ENCODE measurements at places on chromosomes 5 and 9.
A peak's percentile ranks its signal among the peaks of the same experiment; 100 is the strongest.

DNA sequence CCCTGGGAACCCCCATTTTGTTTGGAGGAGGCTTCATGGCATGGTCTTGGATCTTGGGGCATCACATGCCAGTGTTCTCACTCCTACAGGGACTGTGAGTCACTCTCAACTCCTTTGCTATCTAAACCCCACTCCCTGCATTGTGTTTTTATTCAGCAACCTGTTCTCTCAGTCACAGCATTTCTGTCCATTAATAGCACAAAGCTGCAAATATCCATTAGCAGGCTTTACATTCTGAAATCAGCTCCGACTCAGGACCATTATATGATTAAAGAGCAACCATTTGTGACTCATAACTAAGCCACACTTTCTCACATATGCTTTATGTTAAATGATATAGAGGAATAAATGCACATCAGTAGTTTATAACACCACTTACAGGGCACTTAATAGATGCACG is 462.1 kb upstream of the BRINP1 start:
- DNase-seq = no peak

GRCh38 chr5:24135536-24135935 is 509.2 kb downstream of the CDH10 start:
- DNase-seq = no peak

DNA sequence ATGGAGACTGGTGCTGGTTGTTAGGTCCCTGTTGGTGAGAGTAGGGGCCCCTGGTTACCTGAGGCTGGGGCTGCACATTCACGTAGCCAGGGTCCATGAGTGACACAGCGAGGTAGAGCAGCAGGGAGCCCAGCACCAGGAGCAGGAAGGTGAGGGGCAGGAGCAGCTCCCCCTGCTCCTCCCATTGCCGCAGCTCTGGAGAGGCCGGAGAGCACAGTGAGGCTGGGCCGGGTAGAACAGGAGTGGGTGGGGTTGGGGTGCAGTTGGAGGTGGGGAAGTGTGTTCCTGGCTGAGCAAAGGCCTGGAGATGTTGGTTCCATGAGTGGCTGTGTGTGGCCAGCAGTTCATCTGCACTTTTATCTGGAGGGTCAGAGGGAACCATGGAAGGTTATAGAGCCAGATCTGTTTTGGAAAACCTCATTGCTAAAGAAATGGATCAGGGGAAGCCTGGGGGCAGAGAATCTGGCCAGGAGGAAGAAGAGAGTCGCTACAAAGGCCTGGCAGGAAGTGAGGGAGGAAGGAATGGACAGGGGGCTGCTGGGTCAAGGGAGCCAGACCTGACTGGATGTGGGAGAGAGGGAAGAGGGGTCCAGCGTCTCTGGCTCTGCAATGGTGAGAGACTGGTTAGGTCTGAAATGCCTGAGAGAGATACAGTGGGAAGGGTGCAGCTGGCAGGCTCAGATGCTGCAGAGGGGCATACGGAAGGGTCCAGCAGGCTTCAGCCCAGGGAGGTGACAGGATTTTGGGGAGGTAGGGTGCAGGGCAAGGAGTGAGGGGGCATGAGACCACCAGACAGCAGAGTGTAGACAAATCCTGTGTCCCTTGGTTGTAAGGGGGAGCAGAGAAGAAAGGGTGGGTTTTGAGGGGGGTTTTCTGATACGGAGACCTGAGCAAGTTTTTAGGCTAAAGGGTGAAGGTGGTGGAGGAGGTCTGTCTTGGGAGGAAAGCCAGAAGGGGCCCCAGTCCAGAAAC is 1.3 kb downstream of the ZDHHC12 start:
- no peak for DNase-seq

GRCh38 chr5:128257076-128257475 is 173.5 kb downstream of the SLC12A2 start:
- no peak for DNase-seq

DNA sequence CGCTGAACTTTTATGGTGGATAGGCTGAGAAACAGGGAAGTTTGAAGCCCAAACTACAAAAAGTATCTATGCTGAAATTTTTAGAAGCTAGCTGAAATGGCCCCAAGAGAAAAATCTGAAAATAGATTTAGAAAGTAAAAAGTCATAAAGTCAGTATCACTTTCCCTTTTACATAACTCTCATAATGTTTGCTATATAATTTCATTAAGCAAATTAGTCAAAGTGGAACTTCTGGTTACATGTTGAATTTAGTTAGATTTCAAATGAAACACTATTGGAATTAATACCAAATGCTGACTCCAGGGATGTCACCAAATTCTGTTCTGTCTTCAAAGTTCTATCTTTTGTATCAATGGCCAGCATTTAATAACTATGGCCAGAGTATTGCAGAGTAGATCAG is 126.9 kb downstream of the TTC39B start:
- no peak for DNase-seq

DNA sequence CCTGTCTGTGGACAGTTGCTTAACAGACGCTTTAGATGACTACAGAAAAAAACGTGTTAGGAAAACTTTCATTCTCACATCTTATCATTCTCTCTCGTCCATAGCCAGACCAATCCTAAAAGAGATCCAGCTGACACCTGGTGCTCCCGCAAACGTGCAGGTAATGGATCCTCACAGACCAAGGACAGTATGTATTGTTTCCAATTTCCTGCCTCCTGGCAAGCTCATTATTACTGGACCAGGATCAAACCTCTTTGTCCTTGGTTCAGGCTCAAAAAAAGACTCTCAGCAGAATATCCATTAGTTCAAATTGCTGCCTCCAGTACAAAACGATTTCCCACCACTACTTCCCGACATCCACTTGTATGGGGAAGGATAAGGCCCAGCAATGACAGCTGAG is 62.4 kb downstream of the SERINC5 start:
- DNase-seq = peak; percentile 95

DNA sequence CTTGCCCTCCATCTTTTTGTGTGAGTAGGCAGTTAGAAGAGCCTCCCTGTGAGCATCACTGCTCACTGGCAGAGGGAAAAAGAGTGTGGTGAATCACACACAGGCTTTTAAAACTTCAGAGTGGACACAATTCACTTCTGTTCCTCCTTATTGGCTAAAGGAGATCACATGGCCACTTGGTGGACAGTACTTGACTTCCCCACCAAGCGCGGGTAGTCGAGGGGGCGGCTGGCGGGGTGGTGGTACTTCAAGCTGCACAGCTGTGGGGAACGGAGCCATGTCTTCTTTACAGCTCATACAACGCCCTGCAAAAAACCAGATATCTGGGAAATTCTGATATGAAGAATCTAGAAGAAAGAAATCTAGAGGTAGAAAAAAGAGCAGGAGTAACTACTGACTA is 95.4 kb downstream of the PAM start:
- no peak for DNase-seq

DNA sequence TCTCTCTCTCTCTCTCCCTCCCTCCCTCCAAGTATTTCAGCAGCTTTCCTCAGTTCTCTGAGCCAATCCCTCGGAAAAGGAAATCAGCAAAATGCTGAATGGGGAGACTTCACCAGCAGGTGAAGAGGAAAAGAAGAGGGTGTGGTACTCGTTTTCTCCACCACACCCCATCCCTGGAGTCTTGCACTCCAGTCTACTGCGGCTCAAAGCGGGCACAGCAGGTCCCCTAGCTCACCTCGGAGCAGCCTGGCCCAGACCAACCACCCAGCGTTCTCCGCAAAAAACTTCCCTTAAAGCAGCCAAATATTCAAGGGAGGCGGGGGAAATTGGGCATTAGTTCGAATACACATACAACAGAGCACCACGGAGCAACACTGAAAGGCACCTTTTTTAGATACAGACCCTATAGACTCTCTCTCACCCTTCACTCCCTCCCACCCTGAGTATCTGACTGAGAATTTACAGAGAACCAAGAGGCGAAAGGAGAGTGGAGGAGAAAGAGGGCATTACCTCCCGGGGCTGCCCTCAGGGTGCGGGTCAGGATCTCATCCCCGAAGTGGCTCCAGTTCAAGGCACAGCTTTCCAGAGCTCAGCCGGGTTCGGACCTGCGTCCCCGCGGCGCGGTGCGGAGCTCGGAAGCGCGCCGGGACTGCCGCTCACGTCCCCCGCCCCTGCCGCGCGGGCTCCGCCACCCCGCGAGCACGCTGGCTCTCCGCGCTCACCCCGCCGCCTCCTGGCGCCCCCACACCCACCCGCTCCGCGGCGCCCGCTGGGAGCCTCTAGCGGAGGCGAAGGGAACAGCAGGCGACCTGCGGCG is 1638.5 kb upstream of the C9orf72 start:
- DNase-seq = peak; percentile 75

GRCh38 chr9:137825324-137825989 is 52.1 kb upstream of the CACNA1B start:
- DNase-seq = no peak

GRCh38 chr5:68641211-68641610 is 425.7 kb downstream of the PIK3R1 start:
- DNase-seq = no peak

DNA sequence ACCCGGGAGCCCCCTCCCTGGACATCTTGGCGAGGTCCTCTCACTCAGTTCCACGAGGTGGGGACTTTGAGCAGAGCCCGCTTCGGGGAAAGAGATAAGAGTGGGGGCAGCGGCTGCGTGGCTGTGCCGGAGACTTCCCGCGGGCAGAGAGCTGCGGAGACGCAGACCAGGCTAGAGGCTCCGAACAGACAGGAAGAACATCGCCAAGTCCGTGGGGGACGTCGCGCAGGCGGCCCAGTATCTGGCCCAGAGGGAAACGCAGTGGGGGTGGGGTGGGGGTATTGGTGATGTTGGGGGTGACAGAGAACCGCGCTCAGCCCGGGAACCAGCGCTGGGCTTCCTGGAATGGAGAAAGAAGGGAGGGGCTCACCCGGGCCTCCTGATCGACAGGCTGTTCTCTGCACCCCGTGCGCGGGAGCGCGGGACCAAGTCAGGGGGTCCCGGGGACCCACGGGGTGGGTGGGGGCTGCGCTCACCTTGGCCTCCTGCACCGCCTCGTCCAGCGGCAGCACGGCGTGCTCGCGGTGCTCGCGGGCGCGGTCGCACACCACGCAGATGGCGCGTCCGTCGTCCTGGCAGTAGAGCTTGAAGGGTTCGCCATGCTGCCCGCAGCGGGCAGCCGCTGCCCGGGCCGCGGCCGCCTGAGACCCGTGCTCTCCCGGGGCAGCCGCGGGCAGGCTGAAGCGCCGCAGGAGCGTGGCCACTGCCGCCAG is 727 bp downstream of the TRIM7 start:
- DNase-seq = no peak

GRCh38 chr5:57750891-57751290 is 268.3 kb upstream of the ACTBL2 start:
- no peak for DNase-seq

DNA sequence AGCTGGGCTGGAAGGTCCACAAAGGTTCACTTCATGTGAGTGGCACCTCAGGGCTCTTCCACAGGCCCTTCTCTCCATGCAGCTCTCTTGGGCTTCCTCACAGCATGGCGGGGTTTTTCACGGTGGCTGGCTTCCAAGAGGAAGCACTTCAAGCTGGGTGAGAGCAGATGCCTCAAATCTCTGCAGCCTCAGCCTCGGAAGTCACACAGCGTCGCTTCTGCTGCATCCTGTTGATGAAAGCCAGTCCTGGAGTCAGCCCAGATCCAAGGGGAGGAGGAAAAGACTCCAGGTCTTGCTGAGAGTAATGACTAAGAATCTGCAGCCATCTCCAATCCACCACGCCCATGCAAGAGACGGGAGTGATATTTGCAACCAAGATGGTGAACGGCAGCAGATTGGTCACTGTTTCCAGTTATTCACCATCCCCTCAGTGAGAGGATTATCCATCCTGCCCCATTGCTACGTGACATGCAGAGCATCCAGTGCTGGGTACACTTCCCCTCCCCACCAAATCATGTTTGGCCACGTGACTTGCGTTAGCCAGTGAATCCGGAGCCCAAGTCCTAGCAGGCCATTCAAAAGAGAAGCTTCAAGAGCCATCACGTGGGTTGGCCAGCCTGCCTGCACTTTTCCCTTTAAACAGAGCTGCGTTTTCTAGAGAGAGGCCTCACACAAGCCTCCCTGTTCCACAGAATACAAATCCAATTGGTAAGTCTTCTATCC is 173.9 kb downstream of the C9orf50 start:
- no peak for DNase-seq

GRCh38 chr5:151150471-151151262 is 6.9 kb downstream of the ANXA6 start:
- peak; percentile 52 for DNase-seq

GRCh38 chr9:128005923-128006322 is 25.1 kb upstream of the EEIG1 start:
- peak; percentile 17 for DNase-seq

GRCh38 chr9:129596541-129597331 is 24.2 kb downstream of the C9orf50 start:
- DNase-seq = no peak

- DNase-seq = no peak
Observed at GRCh38 chr5:37165761-37166160, 83.4 kb downstream of the CPLANE1 start.

DNA sequence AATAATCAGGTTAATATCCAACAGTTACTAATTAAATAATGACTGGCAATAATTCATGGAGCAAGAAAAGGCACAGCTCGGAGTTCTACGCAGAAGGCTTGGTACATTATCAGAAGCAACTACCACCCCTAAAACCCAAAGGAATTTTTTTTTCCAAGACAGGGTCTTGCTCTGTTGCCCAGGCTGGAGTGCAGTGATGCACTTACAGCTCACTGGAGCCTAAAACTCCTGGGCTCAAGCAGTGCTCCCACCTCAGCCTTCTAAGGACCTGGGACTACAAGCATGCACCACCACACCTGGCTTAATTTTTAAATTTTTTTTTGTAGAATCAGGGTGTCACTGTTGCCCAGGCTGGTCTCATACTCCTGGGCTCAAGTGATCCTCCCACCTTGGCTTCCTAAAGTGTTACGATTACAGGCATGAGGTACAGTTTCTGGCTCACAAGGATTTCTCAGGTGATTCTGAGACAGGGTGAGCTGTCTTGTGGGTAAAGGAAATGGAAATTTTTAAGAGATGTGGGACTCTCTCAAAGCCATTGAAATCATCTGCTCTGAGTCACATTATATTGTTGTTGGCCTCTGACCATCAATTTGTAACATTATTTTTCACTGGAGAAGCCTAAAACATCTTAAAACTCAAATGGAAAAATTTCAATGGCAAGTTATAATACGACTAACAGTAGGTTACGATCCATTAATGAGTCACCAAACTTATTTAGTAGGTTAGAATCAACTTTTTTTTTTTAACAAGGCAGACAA is 19.7 kb upstream of the HSDL2 start:
- no peak for DNase-seq

GRCh38 chr5:174589011-174589410 is 135.4 kb upstream of the MSX2 start:
- no peak for DNase-seq

- no peak for DNase-seq
Observed at GRCh38 chr5:103617913-103618312, 55.3 kb upstream of the NUDT12 start.

DNA sequence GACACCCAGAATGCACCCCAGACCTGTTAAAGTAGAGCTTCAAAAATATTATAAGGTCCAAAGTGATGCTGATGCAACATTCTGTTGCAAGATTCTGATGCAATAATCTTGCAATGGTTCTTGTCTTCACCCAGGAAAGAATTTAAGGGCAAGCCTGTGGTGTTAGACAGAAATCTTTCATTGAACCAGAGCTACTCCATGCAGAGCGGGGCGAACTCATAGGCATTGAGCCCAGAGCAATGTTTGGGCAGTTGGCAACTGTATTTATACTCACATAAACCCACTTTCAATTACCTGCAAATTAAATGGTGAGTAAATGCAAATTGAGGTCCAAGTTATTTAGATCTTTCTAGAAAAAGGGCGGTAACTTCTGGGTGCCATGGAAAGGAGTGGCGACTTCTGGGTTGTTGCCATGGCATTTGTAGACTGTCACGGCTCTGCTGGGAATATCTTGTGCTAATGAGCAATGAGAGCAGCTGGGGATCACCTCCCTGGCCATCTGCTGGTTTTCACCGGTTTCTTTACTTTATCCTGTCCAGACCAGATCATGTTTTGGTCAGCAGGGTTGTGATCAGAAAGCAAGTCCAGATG is 163.4 kb downstream of the ICE1 start:
- no peak for DNase-seq

Measured in NCI-H1417 (cell line).